ENCODE measurements at places on chromosomes 5 and 9.

- DNase-seq: peak; percentile 85
Observed at GRCh38 chr9:128917151-128917849, 3.5 kb upstream of the PHYHD1 start.

- DNase-seq: no peak
Observed at GRCh38 chr5:87653242-87653641, 240.5 kb upstream of the CCNH start.

DNA sequence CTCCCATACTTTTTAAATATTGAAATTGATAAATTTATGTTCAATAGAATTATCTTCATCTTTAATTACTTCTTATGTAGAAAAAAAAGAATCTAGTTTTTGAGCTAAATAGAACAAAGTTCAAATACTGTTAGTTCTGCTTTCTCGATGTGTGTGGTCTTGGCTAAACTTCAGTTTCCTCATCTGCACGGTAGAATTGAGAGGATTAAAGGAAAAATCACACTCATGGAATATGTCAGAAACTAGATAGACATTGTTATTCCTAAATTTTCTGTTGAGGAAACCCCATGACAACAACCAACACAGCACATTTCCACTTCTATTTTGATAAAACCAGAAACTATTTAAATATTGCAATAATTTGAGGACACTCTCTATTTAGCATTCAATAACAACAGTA is 100.3 kb downstream of the MUSK start:
- DNase-seq: no peak

DNA sequence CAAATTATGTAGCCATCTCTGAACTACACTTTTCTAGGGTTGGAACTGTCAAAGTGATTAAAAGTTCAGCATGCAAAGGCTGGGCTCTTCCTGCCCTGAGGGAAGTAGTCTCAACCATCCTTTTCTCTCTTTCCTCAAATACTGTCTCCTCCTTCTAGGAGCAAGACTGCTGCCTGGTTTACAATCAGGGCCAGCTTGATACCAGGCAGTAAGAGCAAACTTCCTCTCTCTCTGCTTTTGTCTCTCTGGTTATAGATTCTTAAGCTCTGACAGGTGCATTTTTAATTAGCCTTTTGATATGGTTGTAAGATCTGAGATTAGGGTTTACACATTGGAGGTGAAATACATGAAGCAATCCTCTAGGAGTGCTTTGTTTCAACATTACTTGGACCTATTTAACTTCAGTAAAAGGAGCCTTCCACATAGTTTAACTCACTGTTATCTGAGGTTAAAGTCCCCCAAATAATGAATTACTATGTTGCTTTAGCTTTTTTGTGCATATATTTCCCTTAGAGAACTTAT is 436.1 kb downstream of the SPATA31D1 start:
- no peak for DNase-seq

DNA sequence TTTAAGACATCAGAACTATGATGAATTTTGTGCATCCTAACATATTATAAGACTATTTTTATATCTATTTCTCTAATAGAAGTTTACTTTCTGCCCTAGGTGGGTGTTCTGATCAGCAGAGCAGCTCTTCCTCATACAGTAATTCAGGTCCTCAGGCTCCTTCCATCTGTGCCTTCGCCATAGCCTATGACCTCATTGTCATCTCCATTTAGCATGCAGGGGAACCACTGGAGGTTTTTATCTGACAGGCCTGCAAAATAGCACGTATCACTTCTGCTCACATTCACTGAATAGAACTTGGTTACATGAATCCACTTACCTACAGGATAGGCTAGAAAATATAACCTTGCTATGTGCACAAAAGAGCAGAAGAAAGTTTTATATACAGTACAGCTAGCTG is 159.4 kb upstream of the CCNH start:
- DNase-seq: no peak

DNA sequence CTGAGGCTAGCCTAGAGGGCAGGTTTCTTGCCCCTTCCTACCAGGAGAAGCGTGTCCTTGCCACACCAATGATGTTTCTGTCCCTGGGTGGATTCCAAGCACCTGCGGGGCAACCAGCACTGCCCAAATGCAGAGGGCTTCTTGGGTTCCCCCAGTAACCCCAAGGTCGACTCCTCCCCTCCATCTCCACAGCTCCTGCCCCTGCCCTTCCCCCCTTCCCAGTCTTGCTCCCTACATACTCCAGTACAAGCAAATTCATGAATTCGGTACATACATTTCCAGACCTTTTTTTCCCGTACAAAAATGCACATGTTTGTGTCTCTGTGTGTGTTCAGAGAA is 12.8 kb upstream of the JADE2 start:
- no peak for DNase-seq

DNA sequence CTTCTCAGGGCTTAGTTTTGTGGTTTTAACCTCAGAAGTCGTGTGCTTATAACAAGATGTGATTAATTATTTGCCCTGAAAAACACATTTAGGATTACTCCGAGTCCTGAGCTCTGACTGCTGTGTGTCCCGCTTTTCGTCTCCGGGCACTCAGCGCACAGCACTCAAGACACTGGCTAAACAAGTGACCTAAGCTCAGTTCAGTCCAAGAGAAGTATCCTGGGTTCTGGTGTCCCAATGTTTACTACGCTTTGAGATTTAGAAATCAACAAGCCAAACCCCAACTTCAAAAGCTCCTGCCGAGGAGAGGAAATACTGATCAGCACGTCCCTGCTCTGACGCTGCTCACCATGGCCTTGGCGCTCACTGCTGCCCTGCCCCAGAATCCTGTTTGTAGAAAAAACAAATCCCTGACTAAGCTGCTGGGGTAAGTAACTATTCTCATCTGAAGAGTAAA is 53.2 kb downstream of the IPPK start:
- DNase-seq: no peak

- no peak for DNase-seq
Observed at GRCh38 chr9:18092138-18092537, 381.8 kb upstream of the ADAMTSL1 start.

DNA sequence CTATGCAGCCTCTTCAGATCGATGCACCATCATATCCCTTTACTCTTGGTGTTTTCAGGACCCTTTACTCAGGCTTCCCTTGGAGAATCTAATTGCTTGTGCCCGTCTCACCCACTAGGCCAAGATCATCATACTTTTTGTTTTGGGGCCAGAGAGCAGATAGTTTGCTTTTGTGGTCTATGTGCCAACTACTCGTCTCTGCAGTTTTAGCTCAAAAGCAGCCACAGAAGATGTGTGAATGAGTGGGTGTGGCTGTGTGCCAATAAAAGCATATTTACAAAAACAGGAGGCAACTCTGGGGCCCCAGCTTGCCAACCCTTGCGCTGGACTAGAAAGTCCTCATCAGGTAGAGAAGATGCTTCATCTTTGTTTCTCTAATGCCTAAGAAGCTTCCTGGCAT is 216.8 kb downstream of the SEMA5A start:
- no peak for DNase-seq

DNA sequence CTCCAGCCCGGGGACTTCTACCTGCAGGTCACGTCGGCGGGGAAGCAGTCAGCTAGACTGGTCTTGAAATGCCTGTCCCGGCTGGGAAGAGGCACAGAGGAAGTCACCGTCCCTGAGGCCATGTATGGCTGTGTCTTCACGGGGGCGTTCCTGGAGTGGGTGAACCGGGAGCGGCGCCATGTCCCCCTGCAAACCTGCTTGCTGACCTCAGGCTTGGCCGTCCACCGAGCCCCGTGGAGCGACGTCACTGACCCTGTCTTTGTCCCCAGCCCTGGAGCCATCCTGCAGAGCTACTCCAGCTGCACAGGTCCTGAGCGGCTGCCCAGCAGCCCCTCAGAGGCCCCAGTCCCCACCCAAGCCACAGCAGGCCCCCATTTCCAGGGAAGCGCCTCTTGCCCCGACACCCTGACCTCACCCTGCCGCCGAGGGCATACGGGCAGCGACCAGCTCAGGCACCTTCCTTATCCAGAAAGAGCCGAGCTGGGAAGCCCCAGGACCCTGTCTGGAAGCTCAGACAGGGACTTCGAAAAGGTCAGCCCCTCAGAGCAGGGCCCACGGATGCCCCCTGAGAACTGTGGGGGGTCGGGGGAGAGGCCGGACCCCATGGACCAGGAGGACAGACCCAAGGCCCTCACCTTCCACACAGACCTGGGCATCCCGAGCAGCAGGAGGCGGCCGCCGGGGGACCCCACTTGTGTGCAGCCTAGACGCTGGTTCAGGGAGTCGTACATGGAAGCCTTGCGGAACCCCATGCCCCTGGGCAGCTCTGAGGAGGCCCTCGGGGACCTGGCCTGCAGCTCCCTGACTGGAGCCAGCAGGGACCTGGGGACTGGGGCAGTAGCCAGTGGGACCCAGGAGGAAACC is 47.8 kb downstream of the PLEKHG4B start:
- DNase-seq: no peak

- DNase-seq: no peak
Observed at GRCh38 chr5:117657541-117657940, 1082.9 kb upstream of the SEMA6A start.

GRCh38 chr5:179166886-179167841 is 107.0 kb downstream of the ZNF354C start:
- DNase-seq: peak; percentile 57

- no peak for DNase-seq
Observed at GRCh38 chr5:68533051-68533450, 317.5 kb downstream of the PIK3R1 start.

DNA sequence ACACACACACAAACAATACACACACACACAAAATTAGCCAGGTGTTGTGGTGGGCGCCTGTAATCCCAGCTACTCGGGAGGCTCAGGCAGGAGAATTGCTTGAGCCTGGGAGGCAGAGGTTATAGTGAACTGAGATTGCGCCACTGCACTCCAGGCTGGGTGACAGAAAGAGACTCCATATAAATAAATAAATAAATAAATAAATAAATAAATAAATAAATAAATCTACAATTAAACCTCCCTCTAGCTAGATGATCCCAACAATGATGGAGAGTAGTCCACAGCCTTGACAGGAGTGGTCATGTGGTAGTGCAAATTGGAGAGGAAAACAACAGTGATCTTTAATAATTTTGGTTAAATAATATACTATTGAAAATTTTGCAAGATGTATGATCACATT is 1739.0 kb upstream of the C9orf72 start:
- no peak for DNase-seq

- DNase-seq: no peak
Observed at GRCh38 chr5:7991125-7991821, 122.3 kb downstream of the MTRR start.

GRCh38 chr9:36119476-36119875 is 17.1 kb upstream of the GLIPR2 start:
- DNase-seq: no peak

DNA sequence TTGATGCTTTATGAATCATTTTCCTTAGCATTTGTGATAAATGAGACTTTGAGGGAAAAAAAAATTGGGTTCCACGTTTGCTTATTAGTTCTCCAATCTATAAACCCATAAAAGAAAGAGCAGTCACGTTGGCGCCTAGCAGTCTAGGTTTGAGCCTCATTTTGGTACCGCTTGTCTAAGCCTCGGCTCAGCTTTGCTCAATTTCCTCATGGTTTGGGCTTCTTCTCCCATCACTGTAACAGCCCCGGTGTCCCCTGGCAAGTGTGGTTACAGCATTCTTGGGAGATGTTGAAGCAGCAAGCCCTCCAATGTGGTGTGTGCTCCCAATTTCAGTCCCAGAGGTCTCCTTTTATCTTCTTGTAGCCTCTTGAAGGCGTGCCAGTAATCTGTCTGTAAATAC is 578.4 kb downstream of the CDK5RAP2 start:
- DNase-seq: no peak

DNA sequence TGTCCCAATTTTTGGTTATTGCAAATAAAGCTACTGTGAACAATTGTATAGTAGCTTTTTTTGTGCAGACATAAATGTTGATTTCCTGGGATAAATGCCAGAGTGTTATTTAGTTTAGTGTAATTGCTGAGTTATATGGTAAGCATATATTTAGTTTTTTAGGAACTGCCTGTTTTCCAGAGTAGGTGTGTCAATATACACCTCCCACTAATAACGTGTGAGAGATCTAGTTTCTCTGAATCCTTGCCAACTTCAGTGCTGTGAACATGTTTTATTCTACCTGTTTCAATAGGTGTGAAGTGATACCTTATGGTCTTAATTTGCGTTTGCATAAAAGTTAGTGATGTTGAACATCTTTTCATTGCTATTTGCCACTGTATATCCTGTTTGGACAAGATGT is 9.1 kb upstream of the OR2S2 start:
- DNase-seq: no peak

- DNase-seq: no peak
Observed at GRCh38 chr5:28788954-28789353, 1750.6 kb upstream of the CDH9 start.

DNA sequence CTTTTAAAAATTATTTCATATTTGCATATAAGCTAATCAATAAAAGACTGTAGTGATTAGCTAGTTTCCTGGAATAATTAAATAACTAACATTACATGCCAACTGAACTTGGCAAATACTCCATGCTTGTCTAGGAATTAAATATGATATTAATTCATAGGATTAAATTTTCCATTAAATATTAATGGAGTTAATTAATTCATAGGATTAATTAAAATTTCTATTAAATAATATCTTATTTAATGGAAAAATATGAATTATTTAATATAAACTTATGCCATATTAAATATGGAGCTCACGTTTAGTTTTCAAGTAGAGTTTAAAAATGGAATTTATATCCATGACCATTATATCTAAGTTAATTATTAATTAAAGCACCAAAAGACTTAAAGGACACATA is 517.8 kb upstream of the DAB2 start:
- no peak for DNase-seq

- DNase-seq: no peak
Observed at GRCh38 chr5:93674866-93675459, 66.4 kb downstream of the POU5F2 start.

All from Right ventricle myocardium superior (tissue), 1 donor.